H4 (cell line): ENCODE measurements at places on chromosomes 6 and 20. TPM values are rescaled to one million over a fixed set of nuclear protein-coding genes. Genes with fewer than 3 reads are reported as not detected.

- DNase-seq: no peak
Observed at GRCh38 chr6:33924681-33925080, 120.9 kb upstream of the MLN start.

GRCh38 chr6:24743265-24743943 is 24.4 kb upstream of the C6orf62 start:
- DNase-seq: peak; percentile 96

- DNase-seq: peak; percentile 34
Observed at GRCh38 chr20:9374480-9374879, 139.9 kb upstream of the LAMP5 start.

DNA sequence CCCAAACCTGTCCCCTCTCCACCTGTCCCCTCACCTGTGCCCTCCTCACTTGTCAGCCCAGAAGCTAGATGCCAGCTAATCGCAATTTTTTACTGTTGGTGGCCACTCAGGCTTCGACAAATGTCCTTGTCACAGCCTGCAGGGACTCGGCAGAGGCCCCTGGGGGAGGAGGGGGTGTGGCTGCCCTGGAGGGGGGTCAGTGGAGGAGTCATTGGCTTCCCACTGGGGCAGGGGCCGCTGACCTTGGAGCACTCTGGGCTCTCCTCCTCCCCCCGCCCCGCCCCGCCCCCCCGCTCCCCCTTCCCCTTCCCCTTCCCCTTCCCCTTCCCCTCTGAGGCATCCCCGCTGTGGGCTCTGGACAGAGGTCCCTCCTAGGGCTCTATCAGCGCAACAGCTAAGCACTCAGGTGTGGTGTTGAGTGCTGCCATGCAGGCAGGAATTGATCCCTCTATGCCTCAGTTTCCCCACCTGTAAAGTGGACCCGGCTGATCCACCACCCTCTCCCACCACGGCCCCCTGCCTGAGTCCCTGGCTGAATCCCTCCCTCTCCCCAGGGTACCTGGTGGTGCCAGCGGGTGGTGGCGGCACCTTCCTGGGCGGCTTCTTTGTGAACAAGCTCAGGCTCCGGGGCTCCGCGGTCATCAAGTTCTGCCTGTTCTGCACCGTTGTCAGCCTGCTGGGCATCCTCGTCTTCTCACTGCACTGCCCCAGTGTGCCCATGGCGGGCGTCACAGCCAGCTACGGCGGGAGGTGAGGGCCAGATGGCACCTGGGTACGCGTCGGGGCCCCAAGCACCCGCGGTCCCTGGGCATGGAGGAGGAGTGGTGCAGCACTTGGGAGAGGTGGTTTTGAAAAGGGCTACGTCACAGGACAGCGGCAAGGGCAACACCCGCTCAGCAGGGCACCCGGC is 23.8 kb downstream of the SLCO4A1 start:
- DNase-seq: no peak

- no peak for DNase-seq
Observed at GRCh38 chr20:49115564-49115963, 69.5 kb downstream of the CSE1L start.

The NKAIN4 gene
- total RNA-seq: 0.78 TPM in 1 of 2 replicates, not detected in the other

The MRPS18A gene
- total RNA-seq: 73.4 and 84.5 TPM in 2 replicates

The SAMD10 gene
- not detected in 2 replicates for total RNA-seq

GRCh38 chr20:57867181-57867803 is 157.5 kb upstream of the PMEPA1 start:
- DNase-seq: no peak

The MOCS1 gene
- 7.8 and 8.3 TPM in 2 replicates for total RNA-seq

The GRIK2 gene
- 1.4 and 2.9 TPM in 2 replicates for total RNA-seq

The SLC52A3 gene
- total RNA-seq: 0.12 TPM in 1 of 2 replicates, not detected in the other

- DNase-seq: no peak
Observed at GRCh38 chr20:13173201-13173600, 47.9 kb upstream of the ISM1 start.

GRCh38 chr6:1778686-1779235 is 169.0 kb downstream of the FOXC1 start:
- no peak for DNase-seq

The SLC17A1 gene
- total RNA-seq: not detected in 2 replicates

- DNase-seq: no peak
Observed at GRCh38 chr6:119466226-119466625, 116.7 kb upstream of the MAN1A1 start.

DNA sequence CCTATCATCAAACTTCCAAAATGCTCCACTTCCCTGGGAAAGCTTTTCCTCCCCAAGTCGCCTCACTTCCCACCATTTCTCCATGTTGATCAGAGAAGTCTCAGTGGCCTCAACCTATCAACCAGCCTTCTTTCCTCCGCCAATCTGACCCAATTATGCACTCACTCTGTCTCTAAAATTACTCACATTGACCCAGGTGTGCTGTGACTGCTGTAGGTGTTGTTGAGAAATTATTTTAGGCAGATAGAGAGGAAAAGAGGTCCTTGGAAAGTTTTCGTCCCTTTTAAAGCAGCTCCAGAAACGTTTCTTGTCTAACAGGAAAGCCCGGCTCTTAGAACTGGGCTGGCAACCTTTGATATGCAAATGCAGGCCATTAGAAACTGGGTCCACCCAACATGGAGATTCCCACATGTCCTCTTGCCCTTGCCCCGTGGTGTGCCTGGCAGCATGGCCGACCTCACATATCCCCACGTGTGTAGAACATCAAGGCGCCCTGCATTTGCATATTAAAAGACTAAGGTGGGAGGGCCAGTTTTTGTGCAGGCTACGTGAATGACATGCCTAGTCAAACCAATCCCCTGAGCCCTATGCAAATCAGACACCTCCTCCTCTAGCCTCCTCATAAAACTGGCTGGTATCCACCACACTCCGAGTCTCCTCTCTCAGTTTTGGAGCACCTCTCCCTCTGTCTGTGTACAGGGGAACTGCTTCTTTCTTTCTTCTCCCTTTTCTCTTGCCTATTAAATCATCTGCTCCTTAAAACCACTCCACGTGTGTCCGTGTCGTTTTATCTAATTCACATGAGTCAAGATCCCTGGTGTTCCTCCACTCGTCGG is 12.9 kb downstream of the IPCEF1 start:
- DNase-seq: peak; percentile 25

- no peak for DNase-seq
Observed at GRCh38 chr6:37310966-37311365, 42.8 kb upstream of the RNF8 start.

The SLC22A23 gene
- total RNA-seq: 1.9 and 2.6 TPM in 2 replicates

The SLC25A27 gene
- 1.4 TPM in 1 of 2 replicates, not detected in the other for total RNA-seq

- DNase-seq: no peak
Observed at GRCh38 chr20:57342829-57343228, 8.2 kb upstream of the RAE1 start.

GRCh38 chr6:169450097-169450496 is 196.5 kb upstream of the THBS2 start:
- DNase-seq: no peak
